ENCODE measurements at places on chromosomes 1 and 21. TPM values are rescaled to one million over a fixed set of nuclear protein-coding genes. Genes with fewer than 3 reads are reported as not detected.

- no peak overlapping the region for H3K4me3 ChIP-seq
- 0 out of 2 replicates have a peak overlapping the region, but pooled peaks have one; percentile 68 for H3K27ac ChIP-seq
- no peaks in the 10 kb centered on the region for H3K36me3 ChIP-seq
- H3K4me1 ChIP-seq, result peaks cover 49% of the 10 kb centered on the region
- H3K27me3 ChIP-seq, result no peaks in the 10 kb centered on the region
These were observed 6.6 kb upstream of the PNRC2 start for GRCh38 chr1:23953020-23953419.

Gene C1orf210
- total RNA-seq, result 17.8 TPM

GRCh38 chr1:183438060-183438459, 19.9 kb upstream of the NMNAT2 start:
- H3K4me3 ChIP-seq, result no peak overlapping the region
- peaks cover 8% of the 10 kb centered on the region for H3K4me1 ChIP-seq
- H3K36me3 ChIP-seq, result no peaks in the 10 kb centered on the region
- H3K27me3 ChIP-seq, result no peaks in the 10 kb centered on the region

- H3K4me1 ChIP-seq, result peaks cover 44% of the 10 kb centered on the region
- H3K27me3 ChIP-seq, result no peaks in the 10 kb centered on the region
- peak overlapping the region; percentile 43 for H3K4me3 ChIP-seq
- DNase-seq, result peak; percentile 84
- H3K36me3 ChIP-seq, result no peaks in the 10 kb centered on the region
- peak overlapping the region; percentile 96 for H3K27ac ChIP-seq
These were observed 24.3 kb upstream of the GRHL3 start for GRCh38 chr1:24294716-24295371.

- H3K27ac ChIP-seq, result peak overlapping the region; percentile 97
- DNase-seq, result peak; percentile 85
- no peaks in the 10 kb centered on the region for H3K36me3 ChIP-seq
These were observed 77.4 kb downstream of the NDUFS5 start for GRCh38 chr1:39103328-39104157.

GRCh38 chr1:63248216-63248615, 74.2 kb upstream of the FOXD3 start:
- no peak overlapping the region for H3K27ac ChIP-seq
- DNase-seq, result no peak
- H3K27me3 ChIP-seq, result peaks cover 36% of the 10 kb centered on the region

GRCh38 chr1:24343412-24344089, 24.4 kb downstream of the GRHL3 start:
- H3K4me1 ChIP-seq, result no peaks in the 10 kb centered on the region
- no peak overlapping the region for H3K27ac ChIP-seq
- no peak for DNase-seq
- H3K27me3 ChIP-seq, result no peaks in the 10 kb centered on the region
- H3K4me3 ChIP-seq, result no peak overlapping the region
- H3K36me3 ChIP-seq, result no peaks in the 10 kb centered on the region

- peak overlapping the region; percentile 98 for H3K27ac ChIP-seq
- no peaks in the 10 kb centered on the region for H3K27me3 ChIP-seq
- no peak overlapping the region for H3K4me3 ChIP-seq
- no peak for DNase-seq
- H3K36me3 ChIP-seq, result no peaks in the 10 kb centered on the region
These were observed 3.9 kb downstream of the SLC6A9 start for GRCh38 chr1:44027320-44027719.

Gene DRAXIN
- total RNA-seq, result not detected

- H3K27me3 ChIP-seq, result no peaks in the 10 kb centered on the region
- no peak overlapping the region for H3K4me3 ChIP-seq
- H3K27ac ChIP-seq, result no peak overlapping the region
These were observed 23.3 kb downstream of the ACOT11 start for GRCh38 chr1:54571326-54571725.

Gene KDM1A
- total RNA-seq, result 186 TPM

Gene WASF2
- total RNA-seq, result 32.4 TPM

- no peak overlapping the region for H3K4me3 ChIP-seq
- H3K36me3 ChIP-seq, result no peaks in the 10 kb centered on the region
These were observed 81.6 kb downstream of the ADSS2 start for GRCh38 chr1:244370060-244370637.

Gene FAM78B
- 0.26 TPM for total RNA-seq

Gene ORC1
- total RNA-seq, result 28.9 TPM

Gene LBR
- total RNA-seq, result 42.0 TPM

Gene TRPM2
- 50.0 TPM for total RNA-seq

Gene EFNA1
- total RNA-seq, result 49.9 TPM

Gene SF3B4
- total RNA-seq, result 28.1 TPM

Gene PTAFR
- total RNA-seq, result 3.9 TPM

DNA sequence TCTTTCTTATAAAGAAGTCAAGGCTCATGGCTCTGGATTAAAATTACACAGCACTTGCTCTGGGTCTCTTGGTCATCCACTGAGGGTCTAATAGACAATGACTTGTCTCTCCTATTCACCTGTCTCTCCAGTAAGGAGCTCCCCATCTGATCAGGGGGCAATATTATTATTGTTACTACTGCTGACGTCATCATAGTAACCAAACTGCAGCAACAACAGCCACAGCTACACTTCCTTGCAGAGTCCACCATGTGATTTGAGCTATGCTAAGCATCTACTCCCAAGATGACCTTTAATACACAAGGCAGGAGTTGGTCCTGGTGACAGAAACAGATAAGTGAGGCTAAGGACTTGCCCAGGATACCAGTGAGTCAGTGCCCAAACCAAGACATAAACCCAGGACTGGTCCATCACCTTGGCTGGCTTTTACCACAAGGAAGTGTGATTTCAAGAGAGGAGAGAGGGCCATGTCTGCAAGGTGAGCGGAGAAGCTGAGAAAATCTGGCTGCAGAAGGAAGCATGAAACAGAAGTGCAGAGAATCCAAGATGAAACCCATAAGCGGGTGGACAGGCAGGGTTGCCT, 602.5 kb downstream of the PTPRU start:
- no peak overlapping the region for H3K27ac ChIP-seq
- DNase-seq, result no peak
- 0 out of 2 replicates have a peak, but pooled peaks cover 7% of the 10 kb centered on the region for H3K27me3 ChIP-seq
- no peaks in the 10 kb centered on the region for H3K36me3 ChIP-seq
- H3K4me3 ChIP-seq, result no peak overlapping the region

GRCh38 chr1:43256675-43257570, 12.9 kb upstream of the TMEM125 start:
- no peaks in the 10 kb centered on the region for H3K4me1 ChIP-seq
- no peak overlapping the region for H3K27ac ChIP-seq
- H3K36me3 ChIP-seq, result no peaks in the 10 kb centered on the region
- no peaks in the 10 kb centered on the region for H3K27me3 ChIP-seq
- no peak overlapping the region for H3K4me3 ChIP-seq

- no peaks in the 10 kb centered on the region for H3K36me3 ChIP-seq
- H3K4me1 ChIP-seq, result peaks cover 90% of the 10 kb centered on the region
- peak overlapping the region; percentile 81 for H3K27ac ChIP-seq
- peak; percentile 87 for DNase-seq
These were observed 48.5 kb upstream of the ECE1 start for GRCh38 chr1:21338573-21339355.

- H3K27ac ChIP-seq, result no peak overlapping the region
- no peak overlapping the region for H3K4me3 ChIP-seq
- peak; percentile 23 for DNase-seq
- no peaks in the 10 kb centered on the region for H3K36me3 ChIP-seq
These were observed 402.9 kb downstream of the TGFB2 start for GRCh38 chr1:218748071-218748470.

- DNase-seq, result no peak
- H3K4me3 ChIP-seq, result no peak overlapping the region
- H3K27ac ChIP-seq, result no peak overlapping the region
- no peaks in the 10 kb centered on the region for H3K36me3 ChIP-seq
- H3K4me1 ChIP-seq, result no peaks in the 10 kb centered on the region
- peaks cover 72% of the 10 kb centered on the region for H3K27me3 ChIP-seq
These were observed 115.4 kb upstream of the RAB4A start for GRCh38 chr1:229155472-229155871.

DNA sequence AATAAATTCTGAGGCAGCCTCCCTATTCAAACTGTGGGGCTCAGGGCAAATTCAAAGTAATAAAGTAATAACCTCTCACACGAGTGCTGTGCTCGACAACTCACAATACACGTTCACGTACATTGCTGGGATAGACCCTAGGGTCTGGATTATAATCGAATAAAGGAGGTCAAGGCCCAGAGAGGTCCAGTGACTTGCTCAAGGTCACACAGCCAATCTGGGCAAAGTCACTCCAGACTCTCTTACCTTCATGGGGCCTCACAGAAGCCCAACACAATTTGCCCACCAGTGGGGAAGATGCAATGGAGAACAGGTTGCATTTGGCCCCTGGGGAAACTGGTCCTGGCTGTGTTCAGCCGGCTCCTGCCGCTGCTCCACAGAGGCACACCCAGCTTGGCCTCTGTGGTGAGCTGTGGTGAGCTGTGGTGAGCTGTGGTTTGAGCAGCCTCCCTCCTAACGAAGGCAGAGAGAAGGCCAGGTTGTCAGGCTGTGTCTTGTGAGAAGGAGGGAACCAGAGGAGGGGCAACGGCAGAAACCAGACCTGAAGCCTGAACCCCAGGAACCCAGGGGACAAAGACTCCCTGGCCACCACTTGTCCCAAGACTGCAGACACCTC, 35.1 kb downstream of the NUAK2 start:
- peaks cover 42% of the 10 kb centered on the region for H3K4me1 ChIP-seq
- no peak overlapping the region for H3K27ac ChIP-seq
- no peak overlapping the region for H3K4me3 ChIP-seq
- H3K27me3 ChIP-seq, result no peaks in the 10 kb centered on the region
- peak; percentile 60 for DNase-seq

Gene OPTC
- not detected for total RNA-seq

GRCh38 chr1:40210511-40211204, 37.1 kb upstream of the TMCO2 start:
- no peaks in the 10 kb centered on the region for H3K27me3 ChIP-seq
- no peak overlapping the region for H3K27ac ChIP-seq
- peaks cover 13% of the 10 kb centered on the region for H3K36me3 ChIP-seq
- no peak overlapping the region for H3K4me3 ChIP-seq
- H3K4me1 ChIP-seq, result no peaks in the 10 kb centered on the region

Gene KCNT2
- total RNA-seq, result 0.69 TPM

Gene XCL2
- total RNA-seq, result not detected

DNA sequence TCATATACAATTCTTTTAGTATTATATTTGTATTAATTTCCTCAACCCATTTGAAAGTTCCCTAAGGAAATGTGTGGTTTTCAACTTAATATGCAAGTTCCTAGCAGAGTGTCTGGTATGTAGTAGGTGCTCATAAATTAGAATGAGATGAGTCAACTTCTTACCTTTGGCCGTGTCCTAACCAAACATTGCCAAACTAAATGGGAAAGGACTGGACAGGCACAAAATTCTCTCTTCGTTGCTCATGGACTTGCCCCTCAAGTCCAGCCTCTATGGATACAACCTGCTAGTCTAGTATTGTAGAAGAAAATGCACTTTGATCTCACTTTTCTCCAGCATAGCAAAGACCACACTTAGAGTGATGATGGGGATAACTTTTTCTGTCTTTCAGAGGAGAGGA, 11.6 kb upstream of the MRPS14 start:
- H3K27ac ChIP-seq, result no peak overlapping the region
- DNase-seq, result peak; percentile 62

DNA sequence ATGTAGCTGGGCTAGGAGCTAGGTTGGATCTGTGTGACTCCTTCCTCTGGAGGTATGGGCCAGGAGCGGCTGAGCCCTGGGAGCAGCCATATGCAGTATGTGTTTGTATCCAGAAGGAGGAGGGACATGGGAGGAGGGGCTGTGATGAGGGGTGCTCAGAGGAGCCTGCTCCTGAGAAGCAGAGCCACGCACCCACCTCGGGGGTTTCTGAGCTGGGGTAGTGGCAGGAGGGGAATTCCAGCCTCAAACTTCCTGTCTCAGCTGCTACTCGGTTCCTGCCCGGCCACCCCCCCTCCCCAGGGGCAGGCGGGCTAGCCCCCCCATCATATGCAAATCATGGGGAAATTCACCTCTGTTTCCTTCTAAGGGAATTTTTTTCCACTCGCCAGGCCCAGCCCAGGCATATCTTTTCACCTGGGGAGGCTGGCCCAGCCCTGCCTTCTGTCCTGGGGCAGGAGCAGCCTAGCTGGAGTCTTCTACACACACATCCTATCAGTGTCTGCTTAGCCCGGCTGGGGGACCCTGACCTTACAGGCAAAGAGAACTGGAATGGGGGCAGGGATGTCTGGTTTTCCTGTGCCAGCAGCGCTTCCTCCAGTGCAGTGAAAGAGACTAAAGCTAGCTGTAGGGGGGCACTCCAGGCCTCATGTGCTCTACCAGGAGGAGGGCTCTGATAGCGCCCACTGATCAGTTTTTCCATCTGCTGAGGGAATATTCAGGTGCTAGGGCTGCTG, 3.0 kb downstream of the ZC3H12A start:
- DNase-seq, result peak; percentile 57
- H3K4me1 ChIP-seq, result peaks cover 62% of the 10 kb centered on the region
- H3K36me3 ChIP-seq, result peaks cover 39% of the 10 kb centered on the region
- peak overlapping the region; percentile 71 for H3K4me3 ChIP-seq
- no peaks in the 10 kb centered on the region for H3K27me3 ChIP-seq

Gene KLHDC7A
- not detected for total RNA-seq

Gene KCNE1
- total RNA-seq, result 0.69 TPM

Gene ENTREP3
- total RNA-seq, result 30.9 TPM

Gene LYPD8
- total RNA-seq, result not detected

Gene RGSL1
- not detected for total RNA-seq

DNA sequence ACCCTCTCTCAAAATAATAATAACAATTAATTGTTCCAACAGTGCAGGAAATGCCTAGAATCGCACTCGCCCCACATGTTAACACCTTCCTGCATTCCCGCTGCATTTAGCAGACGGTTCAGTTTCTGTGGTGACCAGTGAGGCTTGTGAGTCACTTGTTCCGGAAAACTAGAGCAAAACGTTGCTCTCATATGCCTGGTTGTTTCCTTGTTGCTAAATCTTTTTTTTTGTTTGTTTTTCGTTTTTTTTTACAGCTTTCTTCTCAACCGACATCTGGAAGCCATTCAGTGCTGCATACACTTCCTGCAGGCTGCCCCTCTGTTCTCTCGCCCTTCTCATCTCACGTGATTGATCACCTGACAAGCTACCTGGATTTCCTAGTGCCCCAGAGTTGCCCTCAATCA, 56.9 kb upstream of the TMPRSS2 start:
- H3K27ac ChIP-seq, result no peak overlapping the region
- no peaks in the 10 kb centered on the region for H3K27me3 ChIP-seq
- H3K36me3 ChIP-seq, result no peaks in the 10 kb centered on the region
- H3K4me1 ChIP-seq, result 0 out of 2 replicates have a peak, but pooled peaks cover 3% of the 10 kb centered on the region
- no peak overlapping the region for H3K4me3 ChIP-seq

Gene ADAMTS5
- total RNA-seq, result not detected

GRCh38 chr1:61490924-61491323, 234.0 kb downstream of the TM2D1 start:
- H3K27me3 ChIP-seq, result no peaks in the 10 kb centered on the region
- H3K4me3 ChIP-seq, result no peak overlapping the region
- peaks cover 31% of the 10 kb centered on the region for H3K4me1 ChIP-seq
- no peak for DNase-seq
- H3K27ac ChIP-seq, result no peak overlapping the region
- no peaks in the 10 kb centered on the region for H3K36me3 ChIP-seq

DNA sequence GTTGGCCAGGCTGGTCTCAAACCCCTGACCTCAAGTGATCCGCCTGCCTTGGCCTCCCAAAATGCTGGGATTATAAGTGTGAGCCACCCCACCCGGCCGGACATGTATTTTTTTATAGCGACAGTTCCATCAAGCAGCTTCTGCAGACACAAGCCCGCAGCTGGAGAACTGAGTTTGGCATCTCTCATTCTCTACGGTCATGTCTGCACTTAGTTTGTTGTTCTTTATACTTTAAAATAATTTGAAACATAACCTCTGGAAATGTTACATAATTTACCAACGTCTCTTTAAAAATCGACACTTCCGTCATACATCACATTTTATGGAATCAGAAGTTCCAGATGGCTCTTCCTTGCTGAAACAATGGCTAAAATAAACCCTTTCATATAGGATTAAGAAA, 183.6 kb downstream of the DYRK1A start:
- H3K27ac ChIP-seq, result no peak overlapping the region
- H3K4me3 ChIP-seq, result no peak overlapping the region
- peaks cover 11% of the 10 kb centered on the region for H3K4me1 ChIP-seq
